ENCODE measurements at places on chromosomes 4 and X. TPM values are rescaled to one million over a fixed set of nuclear protein-coding genes. Genes with fewer than 3 reads are reported as not detected.

Gene TMEM47
- total RNA-seq, result 36.2 TPM

DNA sequence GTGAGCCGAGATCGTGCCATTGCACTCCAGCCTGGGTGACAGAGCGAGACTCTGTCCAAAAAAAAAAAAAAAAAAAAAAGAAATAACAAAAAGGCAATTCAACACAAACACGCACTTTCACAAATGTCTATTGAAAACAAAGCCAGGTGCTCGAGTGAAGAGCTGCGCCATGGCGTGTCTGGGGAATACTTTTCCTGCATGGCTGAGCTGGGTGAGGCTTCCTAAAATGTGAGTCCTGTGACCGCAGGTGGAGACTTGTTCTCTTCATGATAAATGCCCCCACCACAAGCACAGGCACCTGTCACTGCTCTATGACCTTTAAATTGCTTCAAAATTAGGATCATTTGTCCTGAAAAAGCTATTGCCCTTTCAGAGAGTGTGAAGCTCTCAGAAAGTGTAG lies 4.0 kb upstream of the ABLIM2 start:
- DNase-seq, result no peak

DNA sequence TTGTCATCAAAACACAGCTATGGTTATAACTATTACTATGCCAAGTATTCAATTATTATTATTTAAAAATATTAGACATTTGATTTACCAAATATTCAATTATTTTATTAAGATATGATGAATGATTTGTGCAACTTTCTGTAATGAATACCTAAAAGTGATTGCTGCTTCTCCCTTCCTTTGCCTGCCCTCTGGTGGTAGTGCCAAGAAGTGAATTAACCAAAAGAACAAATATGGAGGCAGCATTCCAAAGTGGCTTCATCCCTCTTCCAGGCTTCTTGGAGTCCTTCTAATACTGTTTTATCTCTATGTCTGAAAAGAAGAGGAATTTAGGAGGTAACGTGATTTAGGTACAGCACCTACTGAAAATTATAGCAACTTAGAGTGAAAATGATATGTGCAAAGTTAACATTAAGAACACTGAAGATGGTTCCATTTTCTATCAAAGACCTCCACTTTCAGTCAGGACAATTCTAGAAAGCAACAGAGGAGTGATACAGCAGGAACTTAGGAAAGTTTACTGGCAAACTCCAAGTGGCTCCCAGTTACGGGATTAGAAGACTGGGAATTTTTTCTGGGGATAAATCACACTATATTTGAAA lies 43.0 kb downstream of the ENPEP start:
- DNase-seq, result no peak

GRCh38 chrX:23799469-23800065 lies 16.6 kb downstream of the SAT1 start:
- no peak for DNase-seq

- DNase-seq, result no peak
These were observed 45.9 kb downstream of the PDLIM5 start for GRCh38 chr4:94497690-94498089.

DNA sequence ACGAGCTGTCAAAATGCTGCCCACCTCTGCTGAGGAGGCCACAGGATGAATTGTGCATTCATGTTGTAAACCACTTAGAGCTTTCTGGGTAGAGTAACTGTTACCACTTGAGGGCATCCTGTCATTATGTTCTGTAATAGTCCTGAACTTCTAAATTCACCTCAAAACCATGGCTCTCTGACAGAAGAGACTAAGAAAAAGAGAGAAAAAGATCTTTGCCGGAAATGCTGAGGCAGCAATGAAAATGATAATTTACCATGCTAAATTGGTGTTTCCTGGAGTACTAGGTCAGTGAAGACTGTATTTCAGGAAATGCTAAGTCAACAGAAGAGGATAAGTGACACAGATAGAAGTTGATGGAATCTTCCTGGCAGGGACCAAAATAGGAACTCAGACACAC lies 942.3 kb upstream of the SLIT2 start:
- no peak for DNase-seq

DNA sequence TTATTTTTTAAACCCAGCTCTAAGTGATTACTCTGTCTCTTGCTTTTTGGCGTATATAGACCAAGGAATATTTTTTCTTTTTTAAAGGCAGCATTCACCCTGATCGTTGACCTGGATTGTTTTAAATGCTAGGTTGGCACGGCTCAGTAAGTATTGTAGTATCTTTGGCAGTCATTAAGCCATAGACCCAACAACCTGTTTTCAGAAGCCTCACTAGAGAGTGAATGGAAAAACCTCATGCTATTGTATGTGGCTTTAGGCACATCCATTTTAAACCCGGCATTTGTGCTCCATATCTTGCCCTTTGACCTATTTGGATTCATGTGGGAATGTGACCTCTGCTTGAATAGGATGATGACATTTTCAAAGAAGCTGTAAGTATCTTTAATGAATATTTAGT lies 183.9 kb downstream of the SNCA start:
- DNase-seq, result no peak

- no peak for DNase-seq
These were observed 7.4 kb upstream of the ERAS start for GRCh38 chrX:48818866-48819265.

- peak; percentile 27 for DNase-seq
These were observed 58.1 kb downstream of the SLC30A9 start for GRCh38 chr4:42048394-42048793.

GRCh38 chr4:147157860-147158701 lies 212.4 kb upstream of the TTC29 start:
- DNase-seq, result no peak

GRCh38 chrX:17930850-17931249 lies 69.8 kb upstream of the RAI2 start:
- DNase-seq, result no peak

Gene FAM90A26
- not detected for total RNA-seq

Gene GSX2
- not detected for total RNA-seq

Data from pulmonary artery endothelial cell (primary cell).